NCI-H2171 treated with DMSO at 0.1 percent for 48 hours (cell line): ENCODE measurements at places on chromosomes 12 and 14.

GRCh38 chr14:60093080-60093479, 1.4 kb downstream of the PCNX4 start:
- no peak for DNase-seq

DNA sequence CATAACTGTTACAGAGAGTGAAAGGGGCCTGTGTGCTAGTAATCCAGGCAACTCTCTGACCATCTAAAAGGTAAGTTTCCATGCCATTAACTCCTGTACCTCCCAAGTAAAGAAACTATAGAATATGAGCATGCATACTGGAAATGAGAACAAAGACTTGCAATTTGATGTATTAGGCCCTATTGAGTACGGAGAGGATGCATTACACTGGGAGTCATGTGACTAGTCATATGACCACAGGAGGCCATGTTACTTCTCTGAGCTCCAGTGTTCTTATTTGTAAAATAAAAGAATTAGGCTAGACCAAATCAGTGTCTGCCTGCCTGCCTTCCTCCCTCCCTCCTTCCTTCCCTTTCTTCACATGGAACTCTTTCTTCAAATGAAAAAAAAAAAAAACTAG, 440.1 kb upstream of the CCDC196 start:
- DNase-seq: peak; percentile 75

- no peak for DNase-seq
Measured at GRCh38 chr12:54138219-54138618, 50.6 kb downstream of the SMUG1 start.

DNA sequence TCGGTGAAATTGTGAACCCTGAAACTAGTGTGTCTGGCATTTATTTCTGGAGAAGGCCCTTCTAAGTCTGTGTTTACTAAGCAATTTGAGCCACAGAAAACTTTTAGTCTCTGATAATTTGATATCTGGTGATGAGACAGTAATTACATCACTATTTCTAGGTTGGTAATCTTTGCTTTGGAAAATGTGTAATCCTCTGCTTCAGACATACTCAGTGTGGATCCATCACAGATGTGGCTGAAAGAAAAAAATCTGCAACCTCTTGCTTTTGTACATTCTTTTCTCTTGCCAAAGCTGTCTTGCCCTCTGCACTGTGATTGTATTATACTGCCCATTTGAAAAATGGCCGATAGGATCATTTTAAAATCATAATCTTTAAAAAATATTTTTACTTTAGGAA, 78.1 kb downstream of the PELI2 start:
- DNase-seq: peak; percentile 13

DNA sequence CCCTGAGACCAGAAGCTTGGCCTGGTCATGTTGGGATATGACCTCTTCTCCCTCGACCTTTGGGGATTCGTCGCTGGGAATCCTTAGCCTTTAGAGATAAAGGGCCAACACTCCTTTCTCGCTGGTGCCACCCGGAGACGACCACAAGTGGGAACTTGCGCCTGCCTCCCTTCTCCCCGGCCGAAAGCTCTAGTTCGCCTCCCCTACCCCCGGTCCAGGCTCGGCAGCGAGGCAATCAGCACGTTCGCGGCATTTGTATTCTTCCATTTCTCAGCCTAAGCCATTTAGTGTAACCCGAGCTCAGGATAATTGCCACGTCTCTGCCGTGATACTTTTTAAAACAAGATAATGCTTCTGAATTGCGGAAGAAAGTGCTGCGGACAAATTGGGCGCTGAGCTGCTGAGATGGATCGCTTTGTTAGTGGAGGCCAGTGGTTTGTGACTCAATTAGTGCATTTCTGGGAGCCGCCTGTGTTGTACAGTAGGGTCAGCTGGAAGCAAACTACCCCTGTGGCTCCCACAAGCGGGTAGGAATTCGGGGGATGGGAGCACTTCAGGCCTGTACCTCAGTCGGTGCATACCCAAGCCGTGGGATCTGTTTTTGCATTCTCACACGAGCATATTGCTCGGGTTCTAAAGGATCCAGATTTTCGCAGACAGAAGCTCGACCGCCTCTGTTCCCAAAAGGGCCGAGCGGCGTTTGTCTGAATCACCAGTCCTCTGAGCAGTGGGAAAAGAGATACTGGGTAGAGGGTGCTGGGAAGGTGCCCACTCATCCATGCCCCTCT, 6.8 kb upstream of the SIX1 start:
- DNase-seq: peak; percentile 43

GRCh38 chr12:44765796-44766195, 110.3 kb downstream of the NELL2 start:
- no peak for DNase-seq

DNA sequence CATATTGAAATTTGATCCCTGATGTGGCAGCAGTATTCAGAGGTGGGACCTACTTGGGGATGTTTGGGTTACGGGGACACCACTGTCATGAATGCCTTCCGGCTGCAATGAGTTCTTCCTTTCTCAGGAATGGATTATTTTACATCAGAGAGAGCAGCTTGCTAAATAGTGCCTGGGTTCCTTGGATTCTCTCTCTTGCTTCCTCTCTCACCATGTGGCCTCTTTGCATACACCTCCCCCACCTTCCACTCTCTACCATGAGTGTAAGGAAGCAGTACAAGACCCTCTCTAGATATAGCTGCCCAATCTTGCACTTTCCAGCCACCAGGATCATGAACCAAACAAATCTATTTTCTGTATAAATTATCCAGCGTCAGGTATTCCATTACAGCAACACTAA, 15.4 kb upstream of the SCAF11 start:
- no peak for DNase-seq
